Lung microvascular endothelial cell (primary cell): ENCODE measurements at places on chromosomes 6 and 20.

- DNase-seq = no peak
Measured at GRCh38 chr6:3803627-3804468, 45.3 kb upstream of the FAM50B start.

DNA sequence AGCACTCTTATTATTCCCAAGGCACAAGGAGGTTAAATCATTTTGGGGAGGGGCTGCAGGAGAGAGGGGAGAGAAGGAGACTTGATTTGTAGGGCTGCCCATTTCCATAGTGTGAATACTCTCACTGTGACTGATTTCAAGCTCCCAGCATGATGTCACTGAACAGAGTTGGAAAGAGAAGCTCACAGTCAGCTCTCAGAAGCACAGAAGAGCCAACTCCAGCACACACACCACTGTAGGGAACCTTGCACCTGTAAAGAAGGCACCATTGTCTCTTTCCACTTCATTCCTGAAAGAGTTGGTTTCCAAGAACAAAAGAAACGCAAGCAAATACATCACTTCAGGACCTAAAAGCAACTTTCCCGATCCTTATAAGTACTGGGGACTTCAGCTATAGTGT is 12.7 kb upstream of the STK35 start:
- DNase-seq = no peak

GRCh38 chr6:11414176-11414963 is 123.2 kb upstream of the TMEM170B start:
- peak; percentile 42 for DNase-seq

- no peak for DNase-seq
Measured at GRCh38 chr6:113365191-113365590, 492.0 kb upstream of the MARCKS start.

DNA sequence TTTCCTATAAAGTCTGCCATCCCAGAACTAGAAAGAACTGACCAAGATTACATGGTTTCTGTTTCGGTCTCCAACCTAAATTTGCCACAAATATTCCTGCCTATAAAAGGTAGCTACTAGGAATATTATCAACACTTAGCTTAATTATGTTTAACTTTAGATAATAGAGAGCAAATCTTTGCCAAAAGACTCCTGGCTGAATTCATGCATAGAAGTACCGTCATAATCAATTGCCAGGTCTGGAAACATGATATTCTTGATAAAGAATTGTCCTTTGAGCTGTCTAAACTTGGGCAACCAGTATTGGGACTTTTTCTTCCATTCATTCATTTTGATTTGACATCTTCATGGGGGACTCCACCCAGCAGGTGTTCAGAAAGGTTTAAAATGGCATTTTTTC is 22.4 kb downstream of the CALHM6 start:
- DNase-seq = no peak
